ENCODE measurements at places on chromosomes 2 and 18. TPM values are rescaled to one million over a fixed set of nuclear protein-coding genes. Genes with fewer than 3 reads are reported as not detected.

DSEL gene
- not detected for total RNA-seq

GRCh38 chr2:212606232-212606631 is 67.6 kb upstream of the ERBB4 start:
- DNase-seq = no peak

CNTNAP5 gene
- not detected for total RNA-seq

DNA sequence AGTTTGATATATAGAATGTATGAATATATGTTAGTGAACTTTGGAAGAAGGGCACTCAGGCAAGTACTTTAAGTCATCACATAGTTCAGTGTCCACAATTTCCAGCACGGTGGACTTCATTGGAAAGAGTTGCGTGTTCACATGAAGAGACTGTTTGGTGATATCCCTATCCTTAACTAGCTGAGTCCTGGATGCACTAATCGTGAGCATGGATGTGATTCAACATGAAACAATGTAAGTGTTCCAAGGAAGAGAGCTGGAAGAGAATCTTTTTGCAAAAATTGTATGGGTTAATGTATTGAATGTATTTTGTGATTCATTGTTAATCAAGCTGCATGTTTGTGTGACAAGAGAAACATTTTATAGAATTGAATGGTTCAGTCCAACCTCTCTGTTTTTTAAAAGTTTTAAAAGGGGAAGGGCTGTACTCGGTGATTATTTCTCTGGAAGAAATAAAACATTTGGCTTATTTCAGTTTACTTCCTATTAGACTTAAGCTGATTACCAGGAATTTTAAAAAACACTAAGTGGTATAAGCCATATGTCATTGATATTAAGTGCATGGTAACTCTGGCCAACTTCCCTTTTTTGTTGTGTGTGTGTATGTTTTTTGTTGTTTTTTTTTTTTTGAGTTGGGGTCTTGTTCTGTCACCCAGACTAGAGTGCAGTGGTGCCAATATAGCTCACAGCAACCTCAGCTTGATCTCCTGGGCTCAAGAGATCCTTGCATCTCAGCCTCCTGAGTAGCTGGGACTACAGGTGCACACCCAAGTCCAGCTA is 8.6 kb downstream of the XRCC5 start:
- DNase-seq = no peak

LYPD6 gene
- not detected for total RNA-seq

KHK gene
- 13.4 TPM for total RNA-seq

- no peak for DNase-seq
These were observed 891.3 kb upstream of the SLC39A10 start for GRCh38 chr2:194765723-194766122.

ANKRD44 gene
- 130 TPM for total RNA-seq

CPLX4 gene
- not detected for total RNA-seq

GRCh38 chr2:127108090-127108523 is 1.2 kb upstream of the BIN1 start:
- no peak for DNase-seq

DNA sequence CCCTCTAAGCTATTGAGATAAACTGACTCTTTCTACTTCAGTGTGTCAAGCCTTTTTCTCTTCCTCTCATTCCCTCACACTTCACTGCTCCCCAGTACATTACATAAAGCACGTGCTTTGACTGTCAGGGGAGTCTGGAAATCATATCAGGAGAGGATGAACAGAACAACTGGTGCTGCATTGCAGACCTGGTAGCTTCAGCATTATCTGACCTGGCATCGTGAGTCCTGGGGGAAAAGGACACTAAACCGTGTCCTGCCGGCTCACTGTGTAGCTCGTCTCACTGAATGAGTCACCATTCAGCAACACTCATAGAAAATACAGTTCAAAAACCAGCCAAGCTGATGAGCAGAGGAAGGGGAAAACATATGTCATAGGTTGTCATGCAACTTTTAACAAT is 108.5 kb upstream of the UNC80 start:
- DNase-seq = no peak

GRCh38 chr2:11129598-11130449 is 25.4 kb upstream of the SLC66A3 start:
- DNase-seq = peak; percentile 96

- no peak for DNase-seq
These were observed 86.2 kb downstream of the MYL12B start for GRCh38 chr18:3348176-3348575.

All from activated CD4-positive, alpha-beta T cell treated with anti-CD3 and anti-CD28 coated beads, Interleukin-2, amount 10 ng/mL, durations not matched to agents 24 days and 14 days (primary cell).